ENCODE measurements at places on chromosomes 5 and 9. TPM values are rescaled to one million over a fixed set of nuclear protein-coding genes. Genes with fewer than 3 reads are reported as not detected.

ANAPC2 gene
- total RNA-seq = 10.7 TPM

FAM78A gene
- 0.29 TPM for total RNA-seq

OR1J2 gene
- not detected for total RNA-seq

PTPRD gene
- 3.5 TPM for total RNA-seq

PRELID1 gene
- 249 TPM for total RNA-seq
